Calu3 (cell line): ENCODE measurements at places on chromosomes 16 and 17. TPM values are rescaled to one million over a fixed set of nuclear protein-coding genes. Genes with fewer than 3 reads are reported as not detected.

The KRT36 gene
- not detected in 2 replicates for total RNA-seq

The GNAO1 gene
- 0.17 TPM in 1 of 2 replicates, not detected in the other for total RNA-seq

The TLCD3B gene
- 0.90 and 1.5 TPM in 2 replicates for total RNA-seq

The NME3 gene
- total RNA-seq: 64.3 and 73.1 TPM in 2 replicates

The PLD6 gene
- 2.9 and 3.0 TPM in 2 replicates for total RNA-seq

The TMEM97 gene
- total RNA-seq: 110 and 114 TPM in 2 replicates

The KRT32 gene
- not detected in 2 replicates for total RNA-seq

The TMC6 gene
- 116 and 133 TPM in 2 replicates for total RNA-seq

The CD300E gene
- not detected in 2 replicates for total RNA-seq

The HOXB5 gene
- 47.2 and 48.5 TPM in 2 replicates for total RNA-seq

The GNG13 gene
- not detected in 2 replicates for total RNA-seq

The SEPHS2 gene
- 85.0 and 109 TPM in 2 replicates for total RNA-seq

The C16orf92 gene
- not detected in 2 replicates for total RNA-seq

The DHRS7C gene
- not detected in 2 replicates for total RNA-seq

The SCN4A gene
- total RNA-seq: not detected in 2 replicates
